KBM-7 (cell line): ENCODE measurements at places on chromosomes 5 and 9.

GRCh38 chr9:124502711-124503702 is 4.2 kb downstream of the NR5A1 start:
- no peak for DNase-seq

GRCh38 chr5:117455236-117456233 is 880.9 kb upstream of the SEMA6A start:
- DNase-seq = no peak

DNA sequence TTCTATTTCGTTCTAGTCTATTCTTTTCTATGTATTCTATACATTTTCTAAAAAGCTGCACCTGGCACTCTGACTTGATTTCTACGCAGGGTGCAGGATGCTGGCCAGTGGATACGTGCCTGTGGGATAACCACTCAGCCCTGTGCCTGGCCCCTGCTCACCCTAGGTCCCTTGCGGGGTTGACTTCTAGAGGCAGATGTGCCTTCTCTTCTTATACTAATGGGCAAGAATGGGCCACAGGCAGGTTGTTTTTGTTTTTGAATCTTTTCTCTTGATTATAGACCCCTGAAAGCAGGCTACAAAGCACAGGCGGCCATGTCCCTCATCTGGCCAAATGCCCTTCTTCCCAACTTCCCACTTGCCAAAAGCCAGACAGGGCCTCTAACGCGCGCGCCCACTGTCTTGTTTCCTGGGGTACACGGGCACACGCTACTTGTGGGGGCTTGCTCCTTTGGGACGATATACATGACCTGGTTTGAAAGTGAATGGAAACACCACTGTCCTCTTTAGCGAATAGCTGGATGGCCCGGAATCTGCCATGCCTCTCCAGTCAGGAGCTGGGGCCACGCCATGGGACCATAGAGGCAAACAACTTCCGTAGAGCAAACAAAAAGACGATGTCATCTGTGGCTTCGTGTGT is 162.7 kb upstream of the IRX2 start:
- no peak for DNase-seq

GRCh38 chr5:35554016-35554415 is 63.6 kb upstream of the SPEF2 start:
- no peak for DNase-seq

GRCh38 chr9:109325089-109325488 is 4.2 kb upstream of the EPB41L4B start:
- no peak for DNase-seq

- peak; percentile 59 for DNase-seq
Observed at GRCh38 chr9:109411798-109412352, 86.2 kb downstream of the PTPN3 start.

- no peak for DNase-seq
Observed at GRCh38 chr9:109101202-109101595, 18.5 kb downstream of the TMEM245 start.

GRCh38 chr5:157993986-157994691 is 135.2 kb upstream of the CLINT1 start:
- DNase-seq = no peak

DNA sequence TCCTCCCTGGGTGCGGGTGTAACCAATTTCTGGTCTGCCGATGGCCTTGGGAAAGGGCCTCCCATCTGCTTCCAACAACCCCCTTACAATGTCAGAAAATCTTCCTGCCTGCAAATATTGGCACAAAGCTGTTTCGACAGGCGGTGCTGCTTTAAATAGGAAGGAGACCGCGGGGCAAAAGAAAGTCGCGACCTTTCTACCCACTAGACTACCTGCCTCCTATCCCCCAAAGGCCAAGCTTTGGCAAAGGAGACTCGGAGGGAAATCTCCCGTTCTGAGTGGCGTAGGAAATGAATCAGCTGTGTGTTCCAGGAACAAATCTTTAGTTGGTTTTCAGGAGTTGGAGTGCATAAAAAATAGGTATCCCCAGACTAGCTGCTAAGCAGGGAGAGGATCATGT is 36.8 kb upstream of the NFIB start:
- no peak for DNase-seq

DNA sequence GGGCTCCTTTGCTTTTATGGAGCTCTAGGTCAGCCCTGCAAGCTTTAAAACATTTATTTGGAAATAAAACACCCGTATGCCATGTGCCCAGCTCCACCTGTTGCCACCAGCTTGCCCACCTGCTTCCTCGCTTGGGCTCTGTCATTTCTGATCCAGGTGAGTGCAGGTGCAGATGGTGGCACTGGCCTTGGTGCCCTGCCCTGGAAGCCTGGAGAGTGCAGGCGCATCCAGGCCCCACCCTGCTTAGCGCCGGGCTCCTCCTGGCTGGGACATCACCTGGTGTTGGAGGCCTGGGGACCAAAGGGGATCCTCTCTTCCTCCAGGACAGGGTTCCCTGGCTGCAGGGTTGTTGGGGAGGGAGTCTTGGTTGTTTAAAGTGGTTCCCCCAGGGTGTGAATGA is 35.8 kb downstream of the WNK2 start:
- no peak for DNase-seq

DNA sequence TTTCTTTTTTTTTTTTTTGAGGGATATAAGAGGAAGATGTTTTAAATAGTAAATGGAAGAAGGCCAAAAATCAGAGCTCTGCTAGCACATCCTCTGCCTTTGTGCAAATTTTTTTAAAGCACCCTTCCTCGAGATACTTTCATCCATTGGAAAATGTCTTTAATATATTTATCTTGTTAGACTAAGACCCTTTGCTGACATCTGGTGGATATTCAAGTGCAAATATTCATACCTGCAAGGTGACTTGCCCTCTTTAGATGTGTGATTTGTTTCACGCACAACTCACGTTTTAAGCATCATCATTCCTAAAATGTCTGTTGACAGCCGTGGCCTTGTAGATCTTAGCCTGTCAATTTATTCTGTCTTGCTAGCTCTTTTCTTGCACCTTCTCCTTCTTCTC is 258.5 kb downstream of the AGTPBP1 start:
- no peak for DNase-seq

- DNase-seq = no peak
Observed at GRCh38 chr5:93307557-93307956, 273.5 kb downstream of the NR2F1-AS1 start.

GRCh38 chr5:14707811-14708390 is 43.4 kb downstream of the OTULIN start:
- no peak for DNase-seq

DNA sequence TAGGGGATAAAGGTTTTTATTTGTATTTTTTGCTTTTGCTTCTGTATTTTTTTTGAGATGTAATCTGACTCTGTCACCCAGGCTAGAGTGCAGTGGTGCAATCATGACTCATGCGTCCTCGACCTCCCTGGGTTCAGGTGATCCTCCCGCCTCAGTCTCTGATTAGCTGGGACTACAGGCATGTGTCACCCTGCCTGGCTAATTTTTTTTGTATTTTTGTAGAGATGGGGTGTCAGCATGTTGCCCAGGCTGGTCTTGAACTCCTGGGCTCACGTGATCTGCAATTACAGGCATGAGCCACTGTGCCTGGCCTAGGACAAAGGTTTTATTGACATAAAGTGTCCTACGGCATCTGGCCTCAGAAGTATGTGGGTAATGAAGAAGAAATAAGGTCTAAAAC is 297.1 kb upstream of the C9orf72 start:
- no peak for DNase-seq
